ENCODE measurements at places on chromosomes 16 and 17.

- DNase-seq = no peak
These were observed 30.6 kb downstream of the MAP2K6 start for GRCh38 chr17:69445132-69445531.

- no peak for DNase-seq
These were observed 1.7 kb downstream of the SPSB3 start for GRCh38 chr16:1780677-1781072.

- DNase-seq = no peak
These were observed 33.3 kb downstream of the PRKCB start for GRCh38 chr16:23869052-23869451.

DNA sequence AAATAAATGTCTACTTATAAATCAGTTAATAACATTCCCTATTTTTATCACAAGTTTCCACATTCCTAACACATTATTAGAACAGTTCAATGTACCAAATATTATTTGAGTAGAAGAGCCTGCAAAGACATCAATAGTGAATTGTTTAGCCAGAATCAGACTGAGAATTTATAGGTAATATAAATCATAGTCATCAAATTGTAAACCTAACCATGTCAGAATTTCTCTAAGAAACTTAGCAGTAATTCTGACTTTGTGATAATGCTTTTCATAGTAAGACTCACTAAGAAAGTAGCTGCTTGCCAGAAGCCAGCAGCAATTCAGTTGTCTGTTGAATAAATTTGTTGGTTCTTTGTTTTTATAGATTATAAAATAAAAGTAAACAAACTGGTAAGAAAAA, 111.3 kb downstream of the USP32 start:
- no peak for DNase-seq

DNA sequence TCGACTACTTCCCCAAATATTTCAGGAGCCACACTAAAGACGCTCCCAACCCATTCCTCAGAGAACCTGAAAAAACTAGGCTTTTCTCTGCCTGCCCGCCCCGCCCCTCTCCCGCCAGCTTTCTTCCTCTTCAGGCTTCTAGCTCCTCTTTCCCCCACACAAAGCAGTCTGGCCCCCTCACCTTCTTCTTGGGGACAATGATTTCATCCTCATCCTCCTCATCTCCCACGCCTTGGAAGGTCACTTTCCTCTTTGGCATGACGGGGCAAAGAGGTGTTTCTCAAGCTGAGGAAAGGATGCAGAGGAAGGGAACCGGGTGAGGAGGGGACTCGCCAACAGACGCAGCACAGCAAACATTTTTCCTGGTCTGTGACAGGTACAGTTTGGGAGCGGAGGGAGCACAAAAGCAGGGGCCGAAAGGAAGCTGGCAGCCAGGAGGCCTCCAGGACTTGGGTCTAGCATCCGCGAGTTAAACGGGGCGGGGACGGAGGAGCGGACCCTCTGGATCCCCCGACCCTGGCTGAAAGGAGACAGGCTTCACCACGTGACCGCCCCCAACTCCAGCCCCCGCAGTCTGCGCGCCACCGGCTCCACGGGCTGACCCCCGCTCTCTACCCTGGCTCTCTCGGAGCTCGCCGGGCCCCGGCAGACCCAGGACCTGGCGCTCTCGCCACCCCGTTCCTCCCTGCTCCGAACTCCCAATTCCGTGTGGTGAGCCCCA, 525 bp downstream of the CD2BP2 start:
- DNase-seq = peak; percentile 52

GRCh38 chr17:1709971-1710806, at the start of gene TLCD2:
TLCD2 (minus strand) TSS chr17:1710377; CDS start chr17:1710242, 135 bp downstream.
- peak; percentile 24 for DNase-seq

GRCh38 chr16:79607587-79607986, 7.0 kb upstream of the MAF start:
- no peak for DNase-seq

- no peak for DNase-seq
These were observed 44.9 kb downstream of the VAC14 start for GRCh38 chr16:70756071-70756470.

DNA sequence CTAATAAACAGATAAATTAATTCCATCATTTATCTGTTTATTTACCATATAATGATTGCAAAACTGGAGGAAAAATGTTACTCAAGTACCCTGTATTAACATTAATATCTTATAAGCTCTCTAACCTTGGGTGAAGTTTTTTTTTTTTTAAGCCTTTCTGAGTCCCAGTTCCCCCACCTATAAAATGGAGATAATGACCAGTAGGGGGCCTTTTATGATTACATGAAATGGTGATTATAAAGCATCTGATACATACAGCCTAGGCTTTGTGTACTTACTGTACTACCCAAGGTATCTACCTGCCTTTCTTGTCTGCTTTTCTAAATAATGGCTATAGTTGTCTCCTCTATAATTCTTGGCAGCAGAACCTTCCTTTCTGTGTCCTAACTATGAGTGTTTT, 22.6 kb downstream of the LRRC36 start:
- DNase-seq = peak; percentile 47

DNA sequence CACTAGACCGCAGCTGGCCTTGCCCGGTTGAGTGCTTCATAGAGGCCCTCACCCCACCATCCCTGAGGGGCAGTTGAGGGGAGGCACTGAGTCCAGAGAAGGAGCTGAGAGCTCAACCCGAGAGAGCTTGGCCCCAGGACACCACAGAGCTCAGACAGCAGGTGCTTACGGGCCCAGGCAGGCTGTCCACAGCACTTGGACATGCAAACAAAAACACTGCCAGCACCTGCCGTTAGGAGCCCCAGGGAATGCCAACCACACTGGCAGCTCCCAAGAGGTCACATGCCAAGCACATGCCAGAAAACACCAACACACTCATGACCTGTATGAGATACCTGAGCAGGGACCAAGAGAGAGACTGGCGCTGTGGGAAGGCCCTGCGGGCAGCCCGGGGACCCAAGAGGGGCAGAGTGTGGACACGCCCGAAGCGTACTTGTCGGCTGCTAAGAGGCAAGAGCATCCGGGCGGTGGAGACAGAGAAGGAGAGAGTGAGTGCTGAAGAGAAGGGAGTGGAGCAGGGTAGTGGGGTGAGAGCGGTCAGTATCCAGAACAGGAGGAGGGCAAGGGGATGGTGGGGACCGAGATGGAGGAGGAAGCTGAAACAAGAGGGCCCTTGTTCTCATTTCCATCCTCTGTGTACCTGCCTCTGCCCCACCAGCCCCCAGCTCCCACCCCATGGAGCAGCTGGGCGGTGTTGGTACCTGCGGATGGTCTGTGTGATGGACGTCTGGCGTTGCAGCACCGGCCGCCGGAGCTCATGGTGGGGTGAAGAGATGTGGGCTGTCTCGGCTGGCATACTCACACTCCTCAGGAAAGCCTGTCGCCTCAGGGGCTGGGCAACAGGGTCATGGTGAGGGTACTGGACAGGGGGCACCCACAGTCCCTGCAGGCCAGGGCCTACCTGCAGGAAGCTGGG, 8.2 kb downstream of the RHBDF1 start:
- no peak for DNase-seq

DNA sequence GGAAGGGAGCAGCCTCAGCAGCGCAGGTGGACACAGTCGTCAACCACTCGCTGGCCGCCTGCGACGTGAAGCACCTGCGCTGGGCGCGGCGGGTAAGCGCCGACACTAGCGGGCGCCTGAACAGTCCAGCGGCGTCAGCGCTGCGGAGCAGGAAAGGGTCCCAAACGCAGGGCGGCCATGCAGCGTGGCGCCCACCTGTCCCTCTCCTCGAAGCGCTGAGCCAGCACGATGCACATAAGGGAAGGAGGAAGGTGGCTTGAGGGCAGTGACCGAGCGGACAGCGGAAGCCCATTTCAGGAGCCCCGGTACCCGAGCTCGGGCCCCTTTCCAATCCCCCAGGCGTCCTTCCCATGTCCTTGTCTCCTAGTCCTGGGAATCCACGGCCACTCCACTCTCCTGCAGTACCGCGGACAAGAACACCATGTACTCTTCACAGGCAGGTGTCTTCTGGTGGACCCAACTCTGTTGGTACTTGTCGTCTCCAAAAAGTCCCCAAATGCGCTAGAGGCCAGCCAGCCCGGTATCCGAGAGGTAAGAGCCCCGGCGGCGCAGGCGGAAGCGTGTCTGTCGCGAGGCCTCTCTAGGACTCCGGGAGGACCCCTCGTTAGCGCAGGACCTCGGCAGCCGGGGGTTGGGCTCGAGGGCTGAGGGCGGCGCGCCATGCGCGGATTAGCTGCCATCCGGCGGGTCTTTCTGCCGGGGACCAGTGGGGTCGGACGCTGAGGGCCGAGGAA, 14.4 kb downstream of the ZNF232 start:
- DNase-seq = no peak

DNA sequence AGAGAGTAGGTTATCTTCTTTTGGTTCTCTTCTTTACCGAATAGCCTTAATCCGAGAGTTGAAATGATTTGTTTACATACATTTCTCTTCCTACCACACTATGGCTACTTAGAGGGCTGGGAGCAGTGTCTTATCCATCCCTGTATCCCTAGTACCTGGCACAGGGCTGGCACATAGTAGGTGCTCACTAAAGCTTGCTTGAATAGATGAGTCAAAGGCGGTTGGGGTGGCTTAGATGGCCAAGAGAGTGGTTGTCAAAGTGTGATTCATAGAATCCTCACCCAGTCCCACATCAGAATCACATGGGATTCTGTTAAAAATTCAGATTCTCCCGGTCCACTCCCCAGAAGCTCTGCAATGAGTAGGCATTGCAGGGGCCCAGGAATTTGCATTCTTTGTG, 11.1 kb downstream of the CHAD start:
- DNase-seq = no peak

- DNase-seq = peak; percentile 89
These were observed 324.7 kb downstream of the SEC14L1 start for GRCh38 chr17:77465358-77466041.

- no peak for DNase-seq
These were observed 65.0 kb downstream of the MPRIP start for GRCh38 chr17:17107281-17107680.

DNA sequence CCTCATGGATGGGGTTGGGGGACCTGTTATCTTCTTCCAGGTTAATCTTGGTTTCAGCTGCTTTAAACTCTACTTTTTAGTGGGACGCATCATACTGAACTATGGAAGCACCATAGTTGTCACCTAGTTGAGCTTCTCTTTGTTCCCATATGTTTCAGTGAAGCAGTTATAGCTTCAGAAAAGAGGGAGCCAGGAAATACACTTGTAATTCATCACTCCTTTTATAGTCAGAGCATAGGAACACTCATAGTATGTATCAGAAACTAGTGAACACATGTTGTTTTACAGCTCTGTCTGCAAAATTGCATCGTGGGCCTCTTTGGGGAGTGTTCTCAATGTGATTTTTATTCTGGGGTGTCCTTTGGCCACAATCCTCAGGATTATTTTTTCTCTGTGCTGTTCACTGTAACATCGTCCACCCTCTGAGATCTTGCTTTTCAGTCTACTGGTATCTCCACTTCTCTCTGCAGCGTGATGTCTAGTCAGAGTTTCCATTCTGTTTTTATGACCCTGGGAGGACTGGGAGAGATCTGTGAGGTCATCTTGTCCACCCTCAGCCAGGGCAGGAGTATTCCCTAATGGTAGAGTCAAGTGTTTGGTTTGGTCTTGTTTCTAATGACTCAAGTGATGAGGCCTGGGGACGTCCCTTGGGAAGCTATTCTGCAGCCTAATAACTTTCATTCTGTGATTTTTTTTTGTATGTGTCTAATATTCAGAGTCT, 585.4 kb downstream of the WWOX start:
- DNase-seq = no peak

DNA sequence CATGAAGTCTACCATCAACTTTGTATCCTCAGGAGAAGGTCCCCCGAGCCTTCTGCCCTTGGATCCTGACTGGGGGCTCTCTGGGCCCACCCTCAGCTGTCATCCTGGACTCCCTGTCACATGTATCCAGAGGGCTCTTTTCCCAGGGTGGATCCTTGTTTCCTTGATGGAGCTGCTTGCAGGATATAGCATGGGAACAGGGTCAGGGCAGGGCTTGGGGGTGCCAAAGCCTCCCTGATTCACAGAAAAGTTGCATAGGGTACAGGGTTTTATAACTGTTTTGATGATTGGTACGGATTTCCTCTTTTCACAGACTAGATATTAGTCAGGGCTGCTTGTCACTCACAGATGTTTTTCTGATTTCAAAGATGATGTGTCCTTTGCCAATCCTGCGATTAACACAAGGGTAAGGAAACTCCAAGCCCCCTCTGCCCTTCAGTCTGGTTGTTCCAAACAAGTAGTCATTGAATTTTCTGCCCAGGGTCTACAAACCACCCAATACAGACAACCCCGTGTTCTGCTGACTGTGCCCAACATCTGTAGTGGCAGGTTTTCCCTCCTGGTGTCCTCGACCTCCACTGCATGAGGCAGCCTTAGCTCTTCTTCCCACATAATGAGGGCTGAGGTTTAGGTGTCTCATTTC, 20.6 kb upstream of the SLC35G3 start:
- no peak for DNase-seq

DNA sequence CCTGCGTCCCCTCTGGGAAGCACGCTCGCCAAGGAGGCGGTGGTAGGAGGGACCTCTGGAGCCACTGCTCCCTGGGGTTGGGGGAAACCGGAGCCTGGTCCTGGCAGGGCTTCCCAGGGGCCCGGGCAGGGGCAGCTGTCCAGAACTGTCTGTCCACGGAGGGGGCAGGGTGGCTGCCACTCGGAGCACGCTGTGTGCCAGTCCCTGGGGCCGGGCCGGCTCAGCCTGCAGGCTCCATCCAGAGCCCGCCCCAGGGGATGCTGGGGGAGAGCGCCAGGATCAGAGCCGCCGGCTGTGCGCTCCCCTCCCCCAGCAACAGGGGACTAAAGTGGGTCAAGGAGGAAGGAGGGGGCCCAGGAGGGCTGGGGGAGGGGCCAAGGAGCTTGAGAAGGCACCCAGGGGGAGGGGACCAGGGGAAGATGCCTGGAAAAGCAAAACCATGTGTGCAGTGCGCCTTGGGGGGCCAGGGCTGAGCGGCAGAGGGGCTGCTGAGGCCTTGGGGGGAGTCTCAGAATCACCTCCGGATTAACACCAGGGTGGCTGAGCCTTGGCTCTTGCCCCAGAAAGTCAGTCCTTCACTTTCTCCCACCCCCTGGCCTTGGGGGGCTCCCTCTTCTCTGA, 21.3 kb downstream of the ZNF423 start:
- no peak for DNase-seq

GRCh38 chr17:73464447-73464846, 152.6 kb upstream of the CDC42EP4 start:
- no peak for DNase-seq

- no peak for DNase-seq
These were observed 47.7 kb downstream of the TK2 start for GRCh38 chr16:66502020-66502913.

DNA sequence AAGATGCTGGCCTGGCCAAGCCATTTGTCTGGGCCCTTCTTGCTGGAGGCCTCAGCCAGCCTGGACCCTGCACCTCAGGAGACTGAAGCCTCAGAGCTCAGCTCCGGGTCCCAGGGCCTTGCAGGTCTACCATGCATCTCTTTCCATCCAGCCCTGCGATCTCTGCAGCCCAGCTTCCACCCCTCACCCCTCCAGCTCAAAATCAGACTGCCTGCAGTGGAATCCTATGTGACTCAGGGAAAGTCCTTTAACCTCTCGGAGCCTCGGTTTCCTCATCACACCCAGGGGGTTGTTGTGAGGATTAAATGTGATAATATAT, 2.9 kb upstream of the B9D1 start:
- no peak for DNase-seq

DNA sequence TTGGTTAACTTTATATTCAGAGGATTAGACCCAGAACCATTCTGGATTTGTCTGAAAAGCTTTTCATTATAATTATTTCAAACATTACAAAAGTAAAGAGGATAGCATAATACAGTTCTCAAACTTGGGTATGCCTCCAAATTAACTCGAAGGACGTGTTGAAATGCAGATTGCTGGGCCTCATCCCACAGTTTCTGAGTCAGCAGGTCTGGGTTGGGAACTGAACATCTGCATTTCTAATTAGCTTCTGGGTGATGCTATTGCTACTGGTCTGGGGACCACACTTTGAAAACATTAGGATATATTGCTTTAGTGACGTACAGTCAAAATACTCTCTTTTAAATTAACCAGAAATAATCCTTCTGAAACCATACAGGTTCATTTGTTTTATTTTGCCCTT, 10.0 kb downstream of the TPPP3 start:
- no peak for DNase-seq
